Kasumi-1 (cell line): ENCODE measurements at places on chromosomes 11 and 22.

DNA sequence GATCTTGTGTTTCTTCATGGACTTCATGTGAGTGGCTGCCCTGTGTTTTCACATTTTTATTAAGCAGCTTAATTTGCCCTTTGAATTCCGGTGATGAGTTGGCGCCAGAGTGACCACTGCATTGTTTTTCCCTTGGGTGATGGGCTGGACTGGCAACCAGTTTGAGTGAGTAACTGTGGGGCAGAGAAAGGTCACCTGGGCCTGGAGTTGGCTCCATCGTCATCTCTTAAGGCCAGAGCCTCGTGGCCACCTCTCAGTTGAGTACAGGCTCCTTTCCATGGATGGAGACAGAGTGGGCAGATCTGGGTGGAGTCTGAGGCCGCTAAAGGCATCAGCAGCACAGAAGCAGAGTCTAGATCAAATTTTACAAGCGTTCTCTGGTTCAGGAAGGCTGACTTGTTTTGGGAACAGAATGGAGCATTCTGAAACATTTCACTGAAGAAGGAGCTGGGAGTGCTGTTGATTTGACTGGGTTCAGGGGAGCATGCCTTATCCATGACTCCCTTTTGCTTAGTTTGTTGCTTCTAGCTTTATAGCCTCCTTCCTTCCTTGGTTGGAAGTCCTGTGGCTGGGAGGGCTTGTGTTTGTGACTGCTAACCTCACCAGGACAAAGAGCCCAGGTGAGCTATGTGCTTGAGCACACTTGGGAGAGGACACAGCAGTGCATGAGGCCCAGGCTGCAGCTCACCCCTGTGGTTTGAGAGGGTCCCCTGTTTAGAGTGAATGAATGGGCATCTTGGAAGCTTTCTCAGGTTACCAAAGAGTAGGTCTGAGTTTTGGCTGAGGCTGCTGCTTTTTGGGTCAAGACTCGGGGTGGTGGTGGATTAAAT, 7.8 kb downstream of the BCR start:
- DNase-seq = no peak

DNA sequence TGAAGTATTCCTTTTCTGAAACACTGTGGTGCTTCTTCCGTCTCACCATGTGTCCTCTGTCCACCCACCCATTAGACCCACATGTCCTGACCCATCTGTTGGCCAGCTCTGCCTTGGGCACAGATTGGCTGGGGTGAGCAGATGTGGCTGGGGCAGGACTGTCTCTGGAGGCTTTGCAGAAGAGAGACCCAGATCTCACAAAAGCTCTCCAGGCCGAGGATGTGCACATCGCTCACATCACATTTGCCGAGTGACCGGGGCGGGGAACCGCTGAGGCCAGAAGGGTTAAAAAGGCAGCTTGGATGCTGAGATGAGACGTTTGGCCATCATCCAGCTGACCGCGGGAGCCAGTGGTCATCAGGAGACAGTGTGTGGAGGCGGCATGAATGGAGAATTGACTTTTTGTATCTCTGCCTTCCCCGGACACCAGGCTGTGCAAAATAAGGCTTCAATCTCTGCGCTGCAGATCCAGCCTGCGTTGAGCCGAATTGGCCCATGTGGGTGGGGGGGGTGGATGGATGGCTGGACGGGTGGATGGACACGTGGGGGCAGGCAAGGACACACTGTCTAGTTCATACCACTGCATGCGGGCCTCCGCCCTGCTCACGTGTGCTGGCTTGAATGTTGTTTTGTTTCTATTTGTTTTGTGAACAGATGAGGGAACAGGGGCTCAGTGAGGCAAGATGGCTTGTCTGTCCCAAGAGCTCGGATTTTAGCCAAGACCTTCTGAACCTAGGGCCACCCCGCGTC, 6.1 kb downstream of the IFITM10 start:
- no peak for DNase-seq

DNA sequence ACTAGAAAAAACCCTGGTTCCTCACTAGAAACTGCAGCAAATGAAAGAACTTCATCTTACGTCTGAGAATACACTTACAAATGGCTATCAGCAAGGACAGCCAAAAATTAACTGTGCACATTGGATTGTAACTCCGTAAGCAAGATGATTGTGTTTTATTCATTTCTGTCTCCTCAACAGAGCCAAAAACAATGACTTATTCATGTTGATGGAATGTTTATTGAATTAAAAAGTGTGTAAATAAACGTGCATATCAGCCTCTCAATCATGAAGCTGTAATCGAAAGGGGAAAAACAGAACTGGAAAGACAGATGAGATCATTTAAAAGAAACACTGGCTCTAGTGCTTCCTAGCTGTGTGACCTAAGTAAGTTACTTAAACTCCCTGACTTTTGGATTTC, 307.5 kb upstream of the ZC3H12C start:
- no peak for DNase-seq

GRCh38 chr11:113167599-113167998, 146.8 kb upstream of the TTC12 start:
- no peak for DNase-seq

- no peak for DNase-seq
Measured at GRCh38 chr22:43747877-43748276, 64.2 kb downstream of the EFCAB6 start.

DNA sequence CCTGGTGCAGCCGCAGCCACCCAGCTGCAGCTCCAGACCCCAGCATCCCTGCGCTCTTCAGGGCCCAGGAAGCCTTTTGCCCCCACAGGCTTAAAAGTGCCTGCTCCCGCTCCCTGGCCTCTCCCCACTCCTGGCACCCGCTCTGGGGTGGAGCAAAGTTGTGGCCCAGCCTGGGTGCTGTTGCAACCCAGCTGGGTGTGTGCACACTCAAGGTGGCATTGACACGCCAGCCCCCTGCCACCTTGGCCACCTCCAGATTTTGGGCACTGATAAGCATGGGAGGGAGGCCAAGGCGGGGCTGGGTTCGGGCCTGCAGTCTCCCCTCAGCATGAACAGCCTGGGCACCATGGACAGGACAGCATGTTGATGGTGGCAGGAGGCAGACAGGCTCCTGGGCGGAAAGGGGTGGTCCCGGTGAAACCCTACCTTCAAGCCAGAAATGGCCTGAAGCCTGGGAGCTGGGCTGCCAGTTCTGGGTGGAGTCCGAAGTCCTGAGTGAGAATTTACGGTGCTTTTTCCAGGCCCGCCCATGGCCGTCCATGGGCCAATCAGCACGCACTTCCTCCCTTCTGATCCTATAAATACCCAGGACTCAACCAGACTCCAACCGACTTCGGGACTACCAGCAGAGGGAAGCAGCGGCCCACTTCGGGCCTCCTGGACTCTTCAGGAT, 23.6 kb upstream of the RNASEH2C start:
- DNase-seq = no peak

DNA sequence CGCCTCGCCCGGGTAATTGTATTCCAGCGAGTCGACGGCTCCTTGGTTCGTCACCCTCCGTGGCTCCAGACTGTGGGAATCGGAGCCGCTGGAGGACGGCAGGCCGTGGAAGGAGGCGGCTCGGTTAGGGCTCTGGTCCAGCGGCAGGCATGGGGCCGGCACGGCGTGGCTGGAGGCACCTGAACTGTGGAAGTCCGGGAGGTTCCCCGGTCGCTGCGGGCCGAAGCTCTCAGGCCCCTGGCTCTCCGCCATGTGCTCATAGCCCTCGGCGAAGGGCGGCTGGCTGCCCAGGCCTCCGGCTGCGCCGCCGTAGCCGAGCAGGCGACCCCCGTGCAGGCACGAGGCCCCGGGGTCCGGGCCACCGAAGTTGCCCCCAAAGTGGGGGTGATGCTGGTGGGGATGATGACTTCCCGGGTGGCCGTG, 1.7 kb downstream of the MN1 start:
- DNase-seq = no peak

DNA sequence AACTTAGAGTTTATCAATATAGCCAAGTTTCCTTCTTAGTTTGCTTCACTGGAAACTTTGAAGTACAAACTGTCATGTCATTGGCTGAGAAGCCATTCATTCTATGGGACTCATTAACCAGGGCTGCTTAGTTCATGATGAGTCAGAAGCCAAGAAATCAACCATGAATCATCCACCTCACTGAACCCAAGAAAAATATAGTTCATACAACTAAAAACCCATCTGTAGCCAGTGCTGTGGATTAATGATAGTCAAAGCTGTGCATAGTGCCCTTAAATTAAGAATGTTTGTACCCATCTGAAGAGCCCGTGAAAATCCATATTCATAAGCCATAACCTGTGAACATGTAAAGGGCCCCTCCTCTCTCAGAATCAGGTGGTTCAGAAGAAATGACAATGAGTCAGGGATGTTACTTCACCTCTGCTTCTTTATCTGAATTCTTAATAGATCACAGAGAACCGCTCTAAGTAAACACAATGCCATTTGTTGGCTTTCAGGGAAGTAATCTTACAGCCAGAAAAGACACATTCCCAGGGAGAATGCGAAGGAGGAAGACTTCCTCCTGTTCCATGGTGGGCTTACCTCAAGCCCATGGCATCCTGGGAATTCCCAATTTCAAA, 25.4 kb downstream of the MMP20 start:
- DNase-seq = peak; percentile 33

- no peak for DNase-seq
Measured at GRCh38 chr22:23498811-23499798, 81.0 kb downstream of the IGLL1 start.

DNA sequence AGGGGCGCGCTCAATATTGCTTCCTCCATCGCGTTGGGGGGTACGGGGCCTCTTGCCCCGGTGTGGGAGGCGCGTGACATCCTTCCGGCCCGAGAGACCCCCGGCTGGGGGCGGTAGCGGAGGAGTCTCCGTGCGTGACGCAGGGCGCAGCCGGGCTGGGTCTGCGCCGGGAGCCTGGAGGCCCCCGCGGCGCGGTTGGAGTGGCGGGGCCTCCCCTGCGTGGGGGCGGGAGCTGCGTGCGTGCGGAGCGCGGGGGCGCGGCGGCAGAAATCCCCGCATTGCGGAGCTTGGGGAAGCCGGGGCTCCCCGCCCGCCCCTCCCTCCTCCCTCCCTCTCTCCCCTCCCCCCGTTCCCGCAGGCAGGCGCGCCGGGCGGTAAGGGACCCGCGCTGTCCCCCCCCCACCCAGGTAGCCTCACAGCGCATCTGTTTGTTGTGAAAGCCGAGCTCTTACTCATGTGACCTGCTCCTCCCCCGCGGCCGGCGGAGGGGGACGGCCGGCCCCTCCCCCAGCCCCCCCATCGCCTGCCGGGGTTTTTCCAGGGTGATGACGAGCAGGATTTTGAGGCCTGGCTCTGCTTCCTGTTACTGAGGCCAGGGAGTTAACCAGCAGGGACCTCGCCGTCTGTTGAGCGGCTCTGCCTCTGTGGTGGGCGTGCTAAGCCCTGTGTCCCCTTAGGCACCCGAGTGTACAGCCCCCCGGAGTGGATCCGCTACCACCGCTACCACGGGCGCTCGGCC, 1.6 kb downstream of the PIM3 start:
- DNase-seq = peak; percentile 65

- peak; percentile 18 for DNase-seq
Measured at GRCh38 chr11:47551086-47551485, 1.8 kb downstream of the CELF1 start.
